ENCODE measurements at places on chromosomes 4 and X. TPM values are rescaled to one million over a fixed set of nuclear protein-coding genes. Genes with fewer than 3 reads are reported as not detected.

- H3K4me1 ChIP-seq = peaks cover 7% of the 10 kb centered on the region
- no peak overlapping the region for H3K27ac ChIP-seq
- peak; percentile 28 for DNase-seq
Measured at GRCh38 chr4:16418814-16419213, 192.5 kb upstream of the TAPT1 start.

- DNase-seq = no peak
- H3K36me3 ChIP-seq = peaks cover 35% of the 10 kb centered on the region
Measured at GRCh38 chr4:98399915-98400314, 138.7 kb downstream of the RAP1GDS1 start.

DNA sequence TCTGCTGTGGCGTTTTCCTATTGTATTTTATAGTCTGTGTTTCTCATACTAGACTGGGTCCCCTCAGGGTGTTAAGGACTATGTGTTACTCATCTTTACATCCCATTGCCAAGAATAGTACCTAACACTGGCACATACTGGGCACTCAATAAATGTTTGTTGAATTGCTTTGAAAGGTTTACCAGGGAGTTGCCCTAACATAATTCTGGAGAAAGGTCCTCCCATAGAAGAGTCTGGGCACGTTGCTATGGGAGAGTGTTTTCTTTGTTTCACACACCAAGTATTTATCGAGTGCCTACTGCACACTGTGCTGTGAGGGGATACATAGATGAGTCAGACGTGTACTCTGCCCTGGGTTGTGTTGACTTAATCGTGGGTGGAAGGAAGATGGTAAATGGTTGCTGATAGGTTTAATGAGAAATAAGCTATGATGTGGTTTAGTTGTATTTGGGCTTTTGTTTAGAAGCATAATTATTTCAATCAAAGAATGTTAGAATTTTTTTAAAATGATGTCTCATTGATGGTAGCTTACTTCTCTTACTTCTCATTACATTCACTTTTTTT, 42.9 kb downstream of the AFF1 start:
- H3K27me3 ChIP-seq = no peaks in the 10 kb centered on the region
- DNase-seq = peak; percentile 78
- H3K27ac ChIP-seq = peak overlapping the region; percentile 70
- peaks cover 7% of the 10 kb centered on the region for H3K36me3 ChIP-seq
- peak overlapping the region; percentile 12 for H3K4me3 ChIP-seq
- H3K4me1 ChIP-seq = peaks cover 38% of the 10 kb centered on the region

GRCh38 chr4:17814140-17814539, 3.4 kb downstream of the NCAPG start:
- peak overlapping the region; percentile 100 for H3K4me3 ChIP-seq
- peaks cover 16% of the 10 kb centered on the region for H3K36me3 ChIP-seq
- DNase-seq = peak; percentile 58
- H3K27me3 ChIP-seq = no peaks in the 10 kb centered on the region
- peak overlapping the region; percentile 90 for H3K27ac ChIP-seq

- no peaks in the 10 kb centered on the region for H3K27me3 ChIP-seq
- H3K36me3 ChIP-seq = no peaks in the 10 kb centered on the region
- no peak overlapping the region for H3K4me3 ChIP-seq
- no peaks in the 10 kb centered on the region for H3K4me1 ChIP-seq
- H3K27ac ChIP-seq = no peak overlapping the region
Measured at GRCh38 chrX:77945910-77946545, 23.4 kb downstream of the PGAM4 start.

GRCh38 chr4:3682236-3683076, 83.7 kb upstream of the ADRA2C start:
- no peaks in the 10 kb centered on the region for H3K36me3 ChIP-seq
- DNase-seq = no peak
- peaks cover 39% of the 10 kb centered on the region for H3K27me3 ChIP-seq
- H3K27ac ChIP-seq = no peak overlapping the region
- no peak overlapping the region for H3K4me3 ChIP-seq

DNA sequence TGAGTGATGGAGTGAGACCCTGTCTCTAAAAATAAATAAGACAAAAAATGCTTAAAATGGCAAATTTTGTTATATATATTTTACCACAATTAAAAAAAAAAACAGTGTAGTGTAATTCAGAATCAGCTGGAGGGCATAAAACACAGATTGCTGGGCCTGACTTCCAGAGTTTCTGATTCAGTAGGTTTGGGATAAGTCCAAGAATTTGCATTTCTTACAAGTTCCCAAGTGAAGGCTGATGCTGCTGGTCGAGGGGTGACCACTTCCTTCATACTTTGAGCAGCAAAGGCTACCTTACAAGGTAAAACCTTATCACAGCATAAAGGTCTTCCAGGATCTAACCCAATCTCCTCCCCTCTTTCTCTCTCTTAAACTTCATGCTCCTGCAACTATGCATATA, 40.7 kb downstream of the KLHL8 start:
- H3K27me3 ChIP-seq = no peaks in the 10 kb centered on the region
- no peak overlapping the region for H3K27ac ChIP-seq
- no peak overlapping the region for H3K4me3 ChIP-seq
- peak; percentile 43 for DNase-seq
- peaks cover 12% of the 10 kb centered on the region for H3K4me1 ChIP-seq

Gene SLC25A5
- 223 TPM for total RNA-seq

DNA sequence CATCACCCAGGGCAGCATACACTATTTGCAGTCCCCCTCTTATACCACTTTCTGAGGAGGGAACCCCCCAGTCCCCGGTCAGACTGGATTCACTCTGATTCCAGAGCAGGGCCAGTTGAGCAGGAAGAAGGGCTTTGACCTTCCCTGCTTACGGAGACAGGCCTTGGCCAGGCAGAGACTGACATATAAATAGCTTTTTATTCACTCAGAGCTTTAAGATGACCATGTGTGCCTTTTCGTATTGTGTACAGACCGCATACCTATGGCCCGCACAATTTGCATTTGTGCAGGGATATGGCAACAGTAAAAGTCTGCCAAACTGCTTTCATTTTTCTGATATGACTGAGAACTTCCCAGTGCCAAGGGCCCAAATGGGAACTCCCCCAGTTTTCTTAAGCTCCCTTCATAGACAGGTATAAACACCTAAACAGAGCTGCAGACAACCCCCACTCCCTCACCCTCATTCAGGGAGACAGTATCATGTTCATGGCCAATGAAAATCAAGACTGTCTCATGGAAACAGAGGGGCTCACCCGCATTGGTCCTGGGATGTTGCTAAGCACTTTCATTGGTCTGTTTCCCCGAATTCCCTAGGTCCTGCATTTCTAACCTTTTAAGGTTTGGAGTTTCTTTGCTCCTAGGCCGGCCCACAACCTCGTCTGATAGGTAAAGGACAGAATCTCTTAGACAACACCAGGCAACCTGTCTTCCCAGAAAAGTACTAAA, 86.0 kb downstream of the RTL5 start:
- H3K27ac ChIP-seq = no peak overlapping the region
- peaks cover 3% of the 10 kb centered on the region for H3K27me3 ChIP-seq
- no peak for DNase-seq
- H3K36me3 ChIP-seq = no peaks in the 10 kb centered on the region
- no peak overlapping the region for H3K4me3 ChIP-seq

DNA sequence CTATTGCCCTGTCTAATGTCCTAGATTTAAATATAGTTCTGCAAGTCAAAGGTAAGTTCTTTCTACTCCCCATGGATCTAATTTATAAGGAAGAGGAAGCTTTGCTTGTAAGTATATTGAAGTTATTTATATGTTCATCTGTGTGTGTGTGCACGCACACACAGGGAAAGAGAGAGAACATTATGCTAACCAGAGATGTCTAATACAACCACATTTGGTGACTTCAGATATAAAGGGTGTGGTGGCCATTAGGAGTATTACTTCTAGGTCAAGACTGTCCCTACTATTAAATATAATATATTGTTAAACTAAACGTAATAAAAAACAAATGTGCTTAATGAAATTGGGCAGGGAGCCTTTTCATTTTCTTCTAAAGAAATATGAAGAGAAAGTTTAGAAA, 4.1 kb downstream of the DCK start:
- H3K27me3 ChIP-seq = no peaks in the 10 kb centered on the region
- H3K4me3 ChIP-seq = peak overlapping the region; percentile 91
- no peak for DNase-seq

DNA sequence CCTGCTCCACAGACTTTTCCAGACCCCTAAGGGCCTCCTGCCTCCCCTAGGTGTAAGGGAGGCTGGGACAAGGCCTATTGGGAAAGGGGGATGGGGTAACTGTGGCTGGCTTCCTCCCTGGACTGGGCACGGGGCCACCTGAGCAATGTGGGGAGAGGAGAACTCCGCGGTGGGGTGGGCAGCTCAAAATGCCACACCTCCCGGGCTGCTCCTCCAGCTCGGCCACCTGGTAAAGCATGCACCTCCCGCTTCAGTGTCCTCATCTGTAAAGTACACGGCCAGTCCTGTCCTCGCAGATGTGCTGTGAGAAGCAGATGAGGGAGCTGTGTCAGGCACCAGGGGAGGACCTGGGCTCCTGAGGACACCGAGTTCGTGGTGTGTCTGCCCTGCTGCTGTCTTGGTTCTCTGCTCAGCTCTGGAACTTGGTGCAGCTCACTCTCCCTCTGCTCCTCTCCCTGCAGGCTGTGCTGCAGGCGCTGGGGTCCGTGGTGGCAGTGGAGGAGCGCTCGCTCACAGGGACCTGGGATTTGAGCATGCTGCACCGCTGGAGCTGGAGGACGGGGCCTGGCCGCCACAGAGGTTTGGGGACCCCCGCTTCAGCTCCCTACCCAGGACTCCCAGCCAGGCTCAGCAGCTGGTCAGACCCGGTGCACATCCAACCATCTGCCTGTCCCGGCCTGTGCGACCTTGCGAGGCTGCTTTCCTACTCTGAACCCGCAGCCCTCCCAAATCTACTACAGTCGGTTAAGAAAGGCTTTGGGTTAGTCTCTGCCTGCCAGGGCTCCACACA, 20.8 kb upstream of the MRFAP1 start:
- no peak for DNase-seq
- no peak overlapping the region for H3K27ac ChIP-seq
- H3K4me1 ChIP-seq = no peaks in the 10 kb centered on the region
- peaks cover 21% of the 10 kb centered on the region for H3K36me3 ChIP-seq
- H3K4me3 ChIP-seq = no peak overlapping the region
- no peaks in the 10 kb centered on the region for H3K27me3 ChIP-seq

GRCh38 chr4:53116954-53117353, 248.9 kb downstream of the SCFD2 start:
- H3K4me3 ChIP-seq = no peak overlapping the region
- peaks cover 20% of the 10 kb centered on the region for H3K36me3 ChIP-seq
- DNase-seq = peak; percentile 5
- H3K27ac ChIP-seq = peak overlapping the region; percentile 71

DNA sequence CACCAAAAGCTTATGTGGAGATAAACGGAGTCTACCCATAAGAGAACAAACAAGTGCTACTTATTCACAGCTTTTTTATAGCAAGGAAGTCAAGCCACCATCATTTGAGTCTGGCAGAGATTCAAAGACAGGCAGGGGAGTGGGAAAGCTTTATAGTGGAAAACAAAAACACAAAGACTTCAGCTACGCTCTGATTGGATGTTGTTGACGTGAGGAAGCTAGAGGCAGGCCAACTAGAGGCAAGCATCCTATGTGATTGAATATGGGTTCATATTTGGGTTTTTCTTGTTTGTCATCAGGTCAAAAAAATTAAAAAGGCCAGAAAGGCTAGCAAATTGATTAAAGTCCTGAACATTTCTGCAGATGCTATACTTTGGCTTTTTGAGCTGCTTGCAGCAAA, 719 bp upstream of the TCEAL4 start:
- no peak for DNase-seq
- H3K4me3 ChIP-seq = peak overlapping the region; percentile 93
- H3K36me3 ChIP-seq = peaks cover 17% of the 10 kb centered on the region
- H3K27me3 ChIP-seq = no peaks in the 10 kb centered on the region

DNA sequence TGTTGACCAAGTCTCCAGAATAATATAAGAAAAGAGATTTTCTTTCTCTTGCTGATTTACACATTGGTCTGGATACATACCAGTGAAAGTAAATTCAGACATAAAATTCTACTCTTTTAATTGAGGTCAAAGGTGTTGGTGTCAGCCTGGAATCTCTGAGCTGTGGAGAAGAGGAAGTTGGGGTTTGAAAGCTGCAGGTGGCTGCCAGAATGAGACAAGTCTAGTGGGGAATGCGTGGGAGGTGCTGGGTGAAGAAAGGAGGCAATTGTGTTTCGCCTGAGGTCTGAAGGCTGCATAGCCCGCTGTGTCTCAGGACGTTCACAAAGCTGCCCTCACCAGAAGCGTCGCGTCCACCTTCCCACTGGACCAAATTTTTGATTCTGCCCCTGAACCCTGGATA, 31.2 kb downstream of the PHEX start:
- H3K27ac ChIP-seq = no peak overlapping the region
- no peak for DNase-seq
- peaks cover 16% of the 10 kb centered on the region for H3K4me1 ChIP-seq
- no peaks in the 10 kb centered on the region for H3K36me3 ChIP-seq

Gene TNIP3
- 0.37 TPM for total RNA-seq

Gene RS1
- not detected for total RNA-seq

GRCh38 chr4:121697564-121697963, 784 bp upstream of the ANXA5 start:
- DNase-seq = no peak
- H3K4me1 ChIP-seq = peaks cover 47% of the 10 kb centered on the region
- H3K36me3 ChIP-seq = peaks cover 30% of the 10 kb centered on the region

Gene FAM47E
- total RNA-seq = not detected

- no peak overlapping the region for H3K27ac ChIP-seq
- no peaks in the 10 kb centered on the region for H3K4me1 ChIP-seq
- H3K27me3 ChIP-seq = no peaks in the 10 kb centered on the region
- H3K4me3 ChIP-seq = no peak overlapping the region
- no peaks in the 10 kb centered on the region for H3K36me3 ChIP-seq
- no peak for DNase-seq
Measured at GRCh38 chr4:61723492-61723891, 523.4 kb downstream of the ADGRL3 start.

DNA sequence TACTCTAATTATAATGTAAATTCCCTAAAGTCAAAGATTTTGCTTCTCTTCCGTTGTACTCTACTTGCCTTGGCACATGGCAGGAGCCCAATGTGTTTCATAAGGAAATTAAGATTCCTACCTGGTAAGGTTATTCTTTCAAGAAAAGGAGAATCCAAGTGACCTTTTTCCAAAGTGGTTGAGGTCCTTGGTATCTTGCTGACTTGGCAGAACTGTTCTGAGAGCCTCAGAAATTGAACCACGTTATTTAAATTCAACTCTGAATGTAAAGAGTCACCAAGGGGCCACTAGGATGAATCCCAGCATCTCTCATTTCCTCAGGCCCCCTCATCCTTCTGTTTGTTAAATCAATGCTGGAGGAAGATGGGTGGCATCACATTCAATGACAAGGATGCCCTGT, 418.2 kb upstream of the MAGEB2 start:
- H3K27me3 ChIP-seq = no peaks in the 10 kb centered on the region
- no peaks in the 10 kb centered on the region for H3K36me3 ChIP-seq
- peaks cover 5% of the 10 kb centered on the region for H3K4me1 ChIP-seq
- H3K27ac ChIP-seq = no peak overlapping the region
- no peak overlapping the region for H3K4me3 ChIP-seq

- no peak for DNase-seq
- no peak overlapping the region for H3K27ac ChIP-seq
- no peak overlapping the region for H3K4me3 ChIP-seq
Measured at GRCh38 chr4:129623233-129623875, 527.4 kb downstream of the C4orf33 start.

- H3K4me3 ChIP-seq = no peak overlapping the region
- H3K4me1 ChIP-seq = peaks cover 22% of the 10 kb centered on the region
- DNase-seq = no peak
- no peak overlapping the region for H3K27ac ChIP-seq
- H3K27me3 ChIP-seq = no peaks in the 10 kb centered on the region
Measured at GRCh38 chr4:3338976-3339531, 46.2 kb downstream of the RGS12 start.

GRCh38 chr4:126777649-126778048, 855.1 kb upstream of the INTU start:
- peak overlapping the region; percentile 77 for H3K4me3 ChIP-seq
- no peaks in the 10 kb centered on the region for H3K36me3 ChIP-seq
- DNase-seq = peak; percentile 81
- H3K27ac ChIP-seq = peak overlapping the region; percentile 89
